Activated CD4-positive, alpha-beta T cell treated with anti-CD3 and anti-CD28 coated beads for 24 hours (primary cell): ENCODE measurements at places on chromosomes 1 and 21.

GRCh38 chr1:220062629-220063028 is 16.3 kb upstream of the EPRS1 start:
- no peak for DNase-seq

DNA sequence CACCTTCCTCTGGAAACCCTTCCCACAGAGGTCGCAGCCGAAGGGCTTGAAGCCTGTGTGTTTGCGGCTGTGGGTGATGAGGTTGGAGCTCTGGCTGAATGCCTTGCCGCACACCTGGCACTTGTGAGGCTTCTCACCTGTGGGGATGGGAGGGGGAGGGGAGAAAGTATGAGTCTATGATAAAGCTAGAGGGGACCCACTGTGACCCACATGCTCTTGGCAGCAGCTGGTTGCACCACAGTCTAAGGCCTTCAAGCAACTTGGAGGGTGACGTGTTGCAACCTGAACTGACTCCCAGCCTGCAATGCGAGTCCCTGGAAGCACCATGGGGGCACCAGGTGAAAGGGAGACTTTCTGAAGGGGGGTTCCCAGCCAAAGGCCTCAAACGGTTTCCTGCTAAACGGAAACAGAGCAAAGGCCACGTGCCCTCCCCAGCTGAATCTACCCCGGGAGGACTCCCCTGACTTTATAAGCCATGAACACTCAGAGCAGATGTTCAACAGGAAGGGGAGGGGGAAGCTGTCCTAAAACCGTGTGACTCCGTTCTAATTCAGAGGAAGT is 10.6 kb downstream of the GFI1 start:
- DNase-seq, result no peak

GRCh38 chr1:54309631-54310366 is 96.4 kb downstream of the SSBP3 start:
- DNase-seq, result no peak

DNA sequence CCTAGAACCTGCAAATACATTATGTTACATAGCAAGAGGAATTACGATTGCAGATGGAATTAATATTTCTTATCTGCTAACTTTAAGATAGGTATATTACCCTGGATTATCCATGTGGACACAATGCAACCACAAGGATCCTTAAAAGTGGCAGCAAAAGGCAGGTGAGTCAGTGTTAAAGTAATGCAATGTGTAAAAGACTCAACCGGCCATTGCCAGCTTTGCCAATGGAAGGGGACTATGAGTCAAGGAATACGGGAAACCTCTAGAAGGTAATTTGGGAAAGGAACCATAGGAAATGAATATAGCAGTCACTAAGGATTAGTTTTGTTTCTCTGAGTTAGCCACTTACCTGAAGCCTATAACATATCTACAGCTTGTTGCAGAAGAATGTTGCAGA is 692.1 kb upstream of the ZP4 start:
- no peak for DNase-seq

- no peak for DNase-seq
Observed at GRCh38 chr1:3456449-3456963, 2.0 kb downstream of the ARHGEF16 start.

GRCh38 chr1:86779308-86780191 is 75.2 kb downstream of the SH3GLB1 start:
- DNase-seq, result no peak

DNA sequence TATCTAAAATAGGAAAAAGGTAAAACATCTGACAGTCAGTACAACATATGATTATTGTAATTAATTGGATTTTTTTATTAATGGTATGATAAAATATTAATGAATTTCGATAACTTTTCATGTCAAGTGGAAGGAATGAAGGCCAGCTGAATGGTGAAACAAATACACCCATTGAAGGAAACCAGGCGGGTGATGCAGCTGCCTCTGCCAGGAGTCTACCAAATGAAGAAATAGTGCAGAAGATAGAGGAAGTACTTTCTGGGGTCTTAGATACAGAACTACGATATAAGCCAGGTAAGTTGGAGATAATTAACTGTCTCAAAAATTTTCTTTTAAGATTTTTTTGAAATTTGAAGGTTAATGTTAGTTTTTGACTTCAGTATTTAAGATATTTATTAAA is 3.2 kb downstream of the SON start:
- no peak for DNase-seq

- DNase-seq, result no peak
Observed at GRCh38 chr1:246261639-246262038, 245.4 kb downstream of the SMYD3 start.
